ENCODE measurements at places on chromosomes 2 and 18.

DNA sequence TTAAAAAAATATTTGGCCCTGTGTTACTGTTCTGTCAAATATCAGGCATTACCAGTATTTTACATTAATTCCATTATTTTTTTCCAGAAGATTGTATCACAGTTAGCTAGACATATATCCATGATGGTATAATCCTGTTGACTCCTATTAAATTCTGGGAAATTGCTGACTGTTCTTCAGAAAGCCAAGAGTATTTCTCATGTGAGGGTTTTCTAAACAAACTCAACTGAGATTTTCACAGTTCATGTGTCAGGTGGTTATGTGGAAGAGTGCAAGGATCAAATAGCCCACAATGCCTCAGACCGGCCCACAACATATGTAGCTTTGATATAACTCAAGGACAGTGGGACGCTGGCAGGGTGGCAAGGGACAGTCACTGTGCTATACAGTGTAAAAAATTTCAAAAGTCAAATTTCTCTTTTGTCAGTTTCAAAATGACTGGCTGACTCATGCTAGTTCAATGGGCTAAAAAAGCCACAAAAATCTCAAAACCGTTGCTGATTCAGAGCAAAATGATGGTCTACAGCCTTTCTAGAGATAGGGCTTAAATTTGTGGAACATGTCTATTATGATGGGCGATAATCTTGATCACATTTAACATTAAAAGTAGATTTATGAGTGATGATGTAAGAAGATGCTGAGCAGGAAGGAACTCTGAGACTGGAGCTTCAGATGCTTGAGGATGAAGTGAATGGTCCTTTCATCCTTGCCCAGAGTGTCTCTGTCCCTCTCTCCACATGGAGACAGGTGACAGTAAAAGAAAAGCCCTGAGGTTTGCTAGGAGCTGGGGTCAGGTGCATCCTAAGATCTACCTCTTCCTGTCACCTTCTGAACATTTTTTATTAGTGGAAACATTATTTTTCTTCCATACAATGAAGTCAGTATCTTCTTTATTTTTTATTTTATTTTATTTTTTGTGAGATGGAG, 175.8 kb upstream of the PIEZO2 start:
- DNase-seq: no peak

GRCh38 chr2:195532628-195533271, 124.3 kb upstream of the SLC39A10 start:
- no peak for DNase-seq

DNA sequence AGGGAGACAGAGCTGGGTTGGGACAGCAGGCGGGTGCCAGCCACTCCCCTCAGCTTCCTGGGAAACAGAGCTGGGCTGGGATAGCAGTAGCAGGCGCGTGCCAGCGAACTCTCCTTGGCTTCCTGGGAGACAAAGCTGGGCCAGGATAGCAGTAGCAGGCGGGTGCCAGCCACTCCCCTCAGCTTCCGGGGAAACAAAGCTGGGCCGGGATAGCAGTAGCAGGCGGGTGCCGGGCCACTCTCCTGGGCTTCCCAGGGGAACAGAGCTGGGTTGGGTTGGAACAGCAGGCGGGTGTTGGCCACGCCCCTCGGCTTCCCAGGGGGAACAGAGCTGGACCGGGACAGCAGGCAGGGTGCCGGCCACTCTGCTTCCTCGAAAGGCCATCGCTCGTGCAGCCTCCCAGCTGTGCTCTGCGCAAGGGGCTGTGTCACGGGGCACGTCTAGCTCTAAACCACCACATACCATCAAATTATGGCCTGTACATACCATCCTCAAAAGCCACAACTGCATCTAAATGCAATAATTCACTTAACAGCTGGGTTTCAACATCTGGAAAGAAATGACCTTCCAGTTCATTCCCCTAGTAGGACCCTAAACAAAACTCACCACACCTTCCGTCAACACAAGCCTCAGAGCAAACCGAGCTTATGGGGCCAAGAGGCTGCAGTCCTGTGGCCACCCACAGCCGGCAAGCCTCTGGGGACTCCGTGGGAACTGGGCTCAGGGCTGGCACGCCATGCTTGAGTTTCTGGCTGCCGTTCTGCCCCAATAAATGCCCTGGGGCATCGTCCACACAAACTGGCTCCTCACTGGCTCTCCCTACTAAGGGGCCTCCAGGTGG, 228.3 kb downstream of the TWIST2 start:
- no peak for DNase-seq

DNA sequence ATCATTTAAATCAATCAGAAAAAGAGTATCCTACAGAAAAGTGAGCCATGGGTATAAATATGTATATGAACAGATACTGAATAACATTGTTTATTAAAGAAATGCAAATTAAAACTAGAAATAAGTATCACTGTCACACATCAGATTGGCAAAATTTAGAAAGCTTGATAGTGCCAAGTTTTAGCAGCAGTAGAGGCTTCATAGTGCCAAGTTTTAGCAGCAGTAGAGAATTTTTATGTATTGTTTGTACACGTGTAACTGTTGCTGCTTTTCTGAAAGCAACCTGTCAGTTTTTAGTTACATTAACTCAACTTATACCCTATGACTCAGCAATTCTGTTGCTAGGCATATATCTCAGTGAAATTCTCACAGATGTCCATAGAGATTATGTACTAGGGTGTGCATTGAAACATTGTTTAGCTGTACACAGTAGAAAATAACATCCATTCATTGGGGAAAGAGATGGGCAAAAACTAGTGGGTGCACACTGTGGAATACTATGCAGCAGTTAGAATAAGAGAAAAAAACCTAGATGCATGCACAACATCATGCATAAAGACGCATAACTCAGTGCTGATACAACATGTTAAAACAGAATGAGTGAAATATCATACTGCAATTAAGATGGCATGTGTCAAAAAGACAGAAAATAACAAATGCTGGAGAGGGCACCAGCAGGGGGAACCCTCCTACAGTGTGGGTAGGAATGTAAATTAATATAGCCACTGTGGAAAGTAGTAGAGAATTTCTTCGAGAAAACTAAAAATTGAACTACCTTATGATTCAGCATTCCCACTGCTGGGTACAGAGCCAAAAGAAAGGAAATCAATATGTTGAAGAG, 294.5 kb upstream of the NT5C1B start:
- DNase-seq: no peak

- no peak for DNase-seq
Measured at GRCh38 chr2:39546937-39547336, 109.9 kb upstream of the MAP4K3 start.

DNA sequence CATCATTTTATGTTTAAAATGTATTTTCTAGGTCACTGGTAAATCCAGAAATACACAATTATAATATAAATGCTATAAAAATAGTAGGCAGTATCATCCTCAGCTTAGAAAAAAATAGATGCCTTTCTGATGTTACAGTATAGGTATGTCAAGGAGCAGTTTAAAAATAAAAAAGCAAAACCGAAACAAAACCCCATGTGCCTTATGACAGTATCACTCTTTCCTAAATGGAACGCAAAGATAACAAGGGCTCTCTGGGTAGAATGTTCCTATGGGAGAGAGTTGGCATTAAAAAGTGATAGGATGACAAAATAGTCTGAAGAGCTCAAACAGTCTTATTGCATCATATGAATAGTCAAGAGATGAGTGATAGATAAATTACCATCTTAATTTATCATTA, 172.1 kb downstream of the DSC3 start:
- no peak for DNase-seq
